ENCODE measurements at places on chromosomes 6 and 20.
A peak's percentile ranks its signal among the peaks of the same experiment; 100 is the strongest.

DNA sequence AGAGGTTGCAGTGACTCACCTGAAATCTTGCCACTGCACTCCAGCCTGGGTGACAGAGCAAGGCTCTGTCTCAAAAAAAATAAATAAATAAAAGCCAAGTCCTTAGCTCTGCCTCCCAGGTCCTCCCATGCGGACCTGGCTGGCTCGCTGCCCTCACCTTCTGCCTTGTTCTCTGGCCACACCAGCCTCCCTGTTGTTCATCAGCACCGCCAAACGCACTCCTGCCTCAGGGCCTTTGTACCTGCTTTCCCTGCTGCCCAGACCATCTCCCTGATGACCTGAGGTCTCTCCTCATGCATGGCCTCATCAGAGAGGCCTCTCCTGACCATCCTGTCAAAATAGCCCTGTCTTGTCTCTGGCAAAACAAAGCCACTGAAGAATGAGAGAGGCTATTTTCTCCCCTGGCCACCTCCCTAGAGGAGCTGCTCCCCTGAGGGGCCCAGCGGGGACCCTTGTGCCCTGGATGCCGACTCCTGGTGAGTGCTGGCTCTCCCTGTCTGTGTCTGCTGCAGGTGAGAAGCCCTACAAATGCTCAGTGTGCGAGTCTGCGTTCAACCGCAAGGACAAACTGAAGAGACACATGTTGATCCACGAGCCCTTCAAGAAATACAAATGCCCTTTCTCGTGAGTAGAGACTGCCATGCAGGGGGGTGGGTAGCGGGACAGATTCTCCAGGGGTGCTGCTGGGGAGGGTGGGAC is 22.6 kb upstream of the CHMP4B start:
- no peak for DNase-seq

GRCh38 chr20:25005661-25006060 is 13.1 kb upstream of the APMAP start:
- DNase-seq, result no peak

DNA sequence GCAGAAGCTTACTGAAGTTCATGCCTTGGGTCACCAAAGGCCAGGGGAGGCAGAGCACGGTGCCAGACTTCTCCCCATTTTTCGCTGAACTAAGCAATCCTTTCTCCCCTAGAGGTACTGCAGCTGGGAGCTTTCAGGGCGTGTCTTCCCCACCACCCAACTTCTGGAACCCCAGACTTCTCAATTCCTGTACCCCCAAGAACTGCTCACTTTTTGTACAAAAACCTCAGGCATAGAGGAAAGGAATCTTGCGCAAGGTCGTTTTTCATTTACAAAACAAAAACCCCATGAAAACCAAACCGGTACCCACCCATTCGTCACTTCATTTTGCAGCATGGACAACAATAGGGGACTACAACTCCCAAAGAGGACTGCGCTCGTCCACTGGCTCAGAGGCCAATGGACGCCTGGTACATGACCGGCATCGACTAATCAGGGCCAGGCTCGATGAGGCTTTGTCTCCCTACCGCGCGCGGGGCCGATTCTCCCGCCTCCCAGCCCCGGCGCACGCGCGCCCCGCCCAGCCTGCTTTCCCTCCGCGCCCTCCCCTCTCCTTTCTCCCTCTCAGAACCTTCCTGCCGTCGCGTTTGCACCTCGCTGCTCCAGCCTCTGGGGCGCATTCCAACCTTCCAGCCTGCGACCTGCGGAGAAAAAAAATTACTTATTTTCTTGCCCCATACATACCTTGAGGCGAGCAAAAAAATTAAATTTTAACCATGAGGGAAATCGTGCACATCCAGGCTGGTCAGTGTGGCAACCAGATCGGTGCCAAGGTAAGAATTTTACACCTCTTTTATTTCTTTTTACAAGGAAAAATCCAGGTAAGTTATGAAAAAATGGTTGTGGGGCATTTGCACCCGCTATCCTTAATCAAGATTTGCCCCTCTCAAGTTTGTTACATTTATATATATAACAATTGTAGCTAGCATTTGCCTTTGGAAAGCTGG is at the start of gene TUBB:
TUBB (plus strand) TSS at position 562 of the 947 bp plus-strand sequence; CDS start at position 717, 155 bp downstream.
- DNase-seq, result peak; percentile 98

GRCh38 chr6:149566410-149567193 is 427 bp downstream of the GINM1 start:
- DNase-seq, result peak; percentile 44

DNA sequence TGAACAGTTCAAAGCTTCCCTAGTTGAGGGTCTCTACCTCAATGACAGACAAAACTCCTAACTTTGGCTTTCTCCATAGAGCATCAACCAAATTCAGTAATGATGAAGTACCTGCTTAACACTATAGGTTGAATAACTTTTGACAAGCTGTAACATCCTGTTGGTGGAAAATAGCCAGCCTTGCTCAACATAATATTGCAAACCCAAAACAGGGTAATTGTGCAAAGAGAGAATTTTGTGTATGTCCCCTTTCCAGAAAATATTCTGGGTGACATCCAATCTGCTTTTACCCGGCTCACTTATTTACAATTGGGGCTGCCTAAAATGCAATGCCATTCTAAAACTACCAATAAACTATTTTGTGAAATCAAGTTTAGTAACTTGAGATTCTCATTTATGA is 72.8 kb downstream of the ATXN1 start:
- DNase-seq, result no peak

DNA sequence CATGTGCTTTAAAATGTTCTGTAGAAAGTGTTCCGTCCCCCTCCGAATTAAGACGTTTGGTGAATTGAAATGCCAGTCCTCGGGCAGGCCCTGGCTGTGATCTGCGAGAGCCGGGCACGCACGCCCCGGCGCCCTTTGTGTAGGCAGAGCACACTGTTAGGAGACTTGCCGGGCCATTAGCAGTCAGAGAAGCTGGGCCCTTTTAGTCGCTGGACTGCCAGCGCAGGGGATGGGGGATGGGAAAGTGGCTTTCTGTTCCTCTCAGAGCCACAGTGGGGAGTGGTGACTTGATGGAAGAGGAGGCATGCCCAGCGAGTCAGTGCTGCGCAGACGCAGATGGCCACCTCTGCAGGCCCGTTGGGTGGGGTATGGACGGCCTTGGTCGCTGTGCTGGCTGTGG is 2.2 kb downstream of the PPP1R3G start:
- no peak for DNase-seq

- no peak for DNase-seq
Measured at GRCh38 chr6:126531840-126532239, 191.9 kb downstream of the CENPW start.

DNA sequence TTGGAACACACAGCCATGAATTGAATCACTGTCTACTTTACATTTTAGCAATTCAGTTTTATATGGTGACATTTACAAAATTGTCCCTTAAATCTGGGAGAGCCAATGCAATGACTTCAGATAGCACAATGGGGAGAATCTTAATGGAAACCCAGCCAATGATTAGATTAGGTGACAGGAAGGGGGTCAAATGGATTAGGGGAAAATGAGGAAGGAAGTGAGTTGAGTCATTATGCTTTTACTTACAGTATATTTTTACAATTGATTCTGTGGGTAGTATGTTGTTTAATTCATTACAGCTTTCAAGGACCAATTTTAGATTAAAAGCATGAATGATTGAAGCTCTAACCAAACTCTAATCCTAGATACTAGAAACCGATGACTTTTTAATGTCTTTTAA is 229.8 kb downstream of the SOX4 start:
- DNase-seq, result no peak

- no peak for DNase-seq
Measured at GRCh38 chr6:45986746-45987274, 28.9 kb downstream of the CLIC5 start.

DNA sequence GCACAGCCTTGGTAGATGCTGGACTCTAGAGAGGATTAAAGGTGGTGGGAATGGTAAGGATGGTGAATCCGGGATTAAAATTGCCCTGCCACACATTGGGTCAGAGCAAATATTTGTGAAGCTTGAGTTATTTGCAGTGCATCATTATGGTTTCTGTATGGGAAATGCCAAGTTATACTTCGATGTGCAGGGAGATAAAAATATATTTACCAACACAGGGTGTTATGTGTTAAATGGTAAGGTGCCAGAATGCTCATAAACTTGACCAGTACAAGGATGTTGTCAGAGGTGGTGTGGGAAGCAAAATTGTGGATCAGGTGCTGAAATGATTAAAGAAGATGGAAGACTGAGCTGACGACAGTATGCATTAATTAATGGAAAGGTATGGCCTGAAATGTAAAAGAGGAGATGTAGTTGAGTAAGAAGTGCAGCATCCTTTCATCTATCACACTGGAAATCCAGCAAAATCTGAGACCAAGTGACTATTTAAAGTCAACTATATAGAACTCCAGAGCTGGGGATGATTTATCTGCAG is 262.3 kb downstream of the ADGB start:
- no peak for DNase-seq

GRCh38 chr6:155181498-155181897 is 82.3 kb upstream of the CLDN20 start:
- DNase-seq, result no peak

GRCh38 chr20:2519115-2519809 is 10.5 kb upstream of the ZNF343 start:
- no peak for DNase-seq

GRCh38 chr20:46731770-46732169 is 22.3 kb downstream of the SLC2A10 start:
- DNase-seq, result no peak

GRCh38 chr6:161922631-161923119 is 648.8 kb upstream of the AGPAT4 start:
- no peak for DNase-seq

DNA sequence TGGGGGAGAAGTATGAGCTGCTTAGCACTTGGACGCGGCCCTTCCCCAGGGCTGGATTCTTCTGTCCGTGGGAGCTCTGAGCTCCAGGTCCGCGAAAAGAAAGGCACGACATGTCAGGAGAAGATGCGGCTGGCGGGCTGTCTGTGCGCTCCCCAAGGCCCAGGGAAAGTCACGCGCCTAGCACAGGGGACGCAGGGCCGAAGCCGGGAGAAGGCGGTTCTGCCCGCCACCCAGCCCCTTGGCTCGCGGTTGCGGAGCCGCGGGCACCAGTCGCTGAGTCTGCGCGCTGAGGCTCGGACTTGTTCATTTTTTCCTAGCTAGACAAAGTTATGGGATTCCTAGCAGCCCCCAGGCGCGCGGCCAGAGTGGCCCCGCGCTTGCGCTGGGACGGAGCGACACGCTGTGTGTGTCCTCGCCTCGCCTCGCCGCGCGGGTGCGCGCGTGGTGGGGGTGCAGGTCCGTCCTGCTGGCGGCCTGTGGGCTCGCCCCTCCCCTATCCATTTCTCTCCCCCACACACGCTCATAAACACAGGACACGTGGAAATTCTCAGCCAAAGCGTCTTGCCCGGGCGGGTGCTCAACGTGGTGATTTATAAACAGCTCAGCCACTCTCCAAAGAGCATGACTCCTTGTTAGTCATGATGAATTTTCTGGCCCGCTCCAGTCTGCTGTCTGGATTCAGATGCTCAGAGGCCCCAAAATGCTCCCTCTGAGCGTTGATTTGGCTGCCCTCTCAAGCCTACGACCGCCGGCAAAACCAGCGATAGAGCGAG is 1.9 kb upstream of the POU3F2 start:
- no peak for DNase-seq

- no peak for DNase-seq
Measured at GRCh38 chr6:158321960-158322359, 9.7 kb downstream of the TULP4 start.

GRCh38 chr20:47887064-47887463 is 101.8 kb upstream of the SULF2 start:
- no peak for DNase-seq

GRCh38 chr6:102986086-102986485 is 1592.6 kb downstream of the GRIK2 start:
- DNase-seq, result no peak

GRCh38 chr6:139883776-139884175 is 509.3 kb upstream of the CITED2 start:
- no peak for DNase-seq

DNA sequence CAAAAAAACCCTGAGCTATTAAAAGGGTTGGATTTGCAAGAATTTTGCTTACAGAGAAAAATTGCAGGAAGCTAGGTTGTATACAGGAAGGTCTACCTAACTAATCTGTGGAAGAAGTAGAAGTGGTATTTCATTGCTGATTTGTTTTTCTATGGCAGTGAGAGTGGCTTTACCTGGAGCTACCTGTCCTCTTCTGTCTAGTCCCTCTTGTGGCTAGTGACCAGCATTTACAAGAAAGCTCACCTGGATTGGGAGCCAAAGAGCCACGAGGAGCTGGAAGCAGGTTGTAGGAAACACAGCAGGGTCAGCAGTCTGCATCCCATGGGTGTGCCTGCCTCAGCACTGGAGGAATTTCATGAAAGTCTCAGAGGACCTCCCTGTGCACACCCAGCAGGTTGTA is 120.3 kb upstream of the RALGAPA2 start:
- DNase-seq, result no peak

DNA sequence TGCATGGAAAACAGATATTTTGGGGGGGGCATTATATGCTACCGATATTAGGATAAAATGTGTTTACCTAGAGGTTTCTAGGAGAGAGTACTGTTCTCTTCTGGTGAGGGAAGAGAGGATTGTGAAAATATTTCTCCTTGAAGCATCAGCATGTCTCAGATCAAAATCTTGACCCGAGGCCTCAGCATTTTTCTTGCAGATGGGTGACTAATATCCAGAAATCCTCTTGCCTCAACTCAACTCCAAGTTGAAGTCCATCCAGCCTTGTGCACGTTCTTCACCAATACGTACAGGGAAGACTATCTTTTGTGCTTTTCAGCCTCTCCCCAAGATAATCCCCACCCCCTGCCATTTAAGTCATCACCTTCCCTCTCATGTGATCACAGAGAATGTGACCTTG is 59.5 kb downstream of the PRND start:
- no peak for DNase-seq

- no peak for DNase-seq
Measured at GRCh38 chr20:52766645-52767435, 205.3 kb upstream of the TSHZ2 start.

GRCh38 chr6:161067749-161068148 is 76.2 kb downstream of the MAP3K4 start:
- DNase-seq, result no peak

- no peak for DNase-seq
Measured at GRCh38 chr6:107217248-107217647, 101.9 kb upstream of the BEND3 start.

- DNase-seq, result no peak
Measured at GRCh38 chr6:40456390-40457013, 130.7 kb downstream of the LRFN2 start.

DNA sequence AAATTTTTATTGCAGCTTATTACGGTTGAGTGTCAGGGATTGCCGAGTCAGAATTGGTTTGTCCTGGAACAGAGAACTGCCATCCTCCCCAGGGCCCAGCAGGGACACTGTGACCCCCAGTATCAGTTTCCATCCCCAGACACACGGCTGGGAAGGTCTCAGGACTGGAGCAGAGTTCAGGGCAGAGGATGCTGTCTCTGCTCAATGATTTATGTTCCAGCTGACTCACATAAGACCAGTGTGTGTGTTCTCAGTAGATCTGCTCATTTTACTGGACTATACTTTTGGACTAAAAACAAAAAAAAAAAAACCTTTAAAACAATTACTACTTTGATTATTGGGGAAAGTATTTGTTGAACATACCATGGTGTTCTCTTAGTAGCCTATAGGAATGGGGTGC is 44.2 kb downstream of the FNDC1 start:
- DNase-seq, result no peak

Measured in SW 1271 (cell line).